ENCODE measurements at places on chromosomes 4 and X.

DNA sequence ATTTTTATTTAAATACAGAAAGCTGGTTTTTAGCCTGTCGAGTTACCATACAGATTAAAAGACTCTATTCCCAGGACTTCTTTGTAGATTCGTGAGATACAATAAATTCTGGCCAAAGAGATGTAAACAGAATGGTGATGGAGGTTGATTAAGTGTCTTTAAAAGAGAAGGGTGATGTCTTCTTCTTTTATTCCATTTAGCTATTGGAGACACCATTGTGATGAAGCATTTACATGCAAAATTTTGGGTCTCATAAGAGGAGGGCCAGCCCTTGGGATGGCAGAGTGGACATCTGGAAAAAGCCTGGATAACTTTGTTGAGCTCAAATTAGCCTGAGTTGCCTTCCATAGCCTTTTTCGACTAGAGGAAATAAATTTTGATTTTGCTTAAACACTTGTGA lies 21.6 kb upstream of the PCDH10 start:
- DNase-seq, result no peak

DNA sequence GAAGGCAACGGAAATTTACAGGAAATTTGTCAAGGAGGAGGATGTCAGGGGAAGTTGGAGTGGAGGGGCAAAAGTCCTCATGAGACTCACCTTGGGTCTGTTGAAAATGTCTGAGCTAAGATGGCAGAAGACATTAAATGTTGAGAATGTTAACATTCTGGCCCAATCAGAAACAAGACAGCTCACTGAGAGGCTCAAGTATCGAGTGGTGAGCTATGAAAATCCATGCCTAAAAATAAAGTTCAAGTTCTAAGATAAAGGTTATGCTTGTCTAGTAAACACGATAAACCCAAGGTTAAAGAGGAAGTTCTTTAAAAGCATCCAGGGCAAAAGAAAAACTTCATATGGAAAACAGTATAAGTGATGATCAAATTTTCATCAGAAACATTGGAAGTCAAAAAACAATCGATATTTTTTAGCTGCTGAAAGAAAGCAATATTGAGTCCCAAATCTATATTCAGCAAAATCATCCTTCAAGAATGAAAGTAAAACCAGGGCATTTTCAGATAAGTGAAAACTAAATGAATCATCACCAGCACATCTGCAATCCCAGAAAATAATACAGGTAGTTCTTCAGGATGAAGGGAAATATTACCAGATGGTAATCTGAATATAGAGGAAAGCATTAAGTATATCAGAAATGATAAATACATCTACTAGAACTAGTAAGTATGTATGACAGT lies 462.4 kb downstream of the TLL1 start:
- DNase-seq, result no peak

GRCh38 chrX:81354954-81355353 lies 153.1 kb downstream of the SH3BGRL start:
- no peak for DNase-seq

GRCh38 chr4:155929833-155930232 lies 23.8 kb downstream of the CTSO start:
- DNase-seq, result no peak

- no peak for DNase-seq
These were observed 7.9 kb upstream of the NFKB1 start for GRCh38 chr4:102493257-102493656.

DNA sequence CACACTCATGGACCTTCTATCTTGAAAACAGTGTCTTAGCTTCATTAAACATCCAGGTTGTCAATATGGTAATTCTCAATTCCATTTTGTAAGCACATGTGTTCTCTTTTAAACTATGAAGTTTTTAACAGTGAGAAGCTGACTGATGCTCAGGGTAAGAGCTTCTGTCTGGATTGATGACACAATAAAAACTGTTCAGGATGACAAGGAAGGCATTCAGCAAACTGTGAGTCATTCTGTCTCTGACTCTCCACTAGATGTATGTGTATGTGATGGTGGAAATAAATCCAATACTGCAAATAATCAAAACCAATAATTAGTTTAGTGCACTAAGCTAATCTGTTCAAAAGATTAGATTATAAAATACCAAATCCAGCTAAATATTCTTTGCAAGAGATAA lies 115.3 kb upstream of the ARX start:
- DNase-seq, result no peak

DNA sequence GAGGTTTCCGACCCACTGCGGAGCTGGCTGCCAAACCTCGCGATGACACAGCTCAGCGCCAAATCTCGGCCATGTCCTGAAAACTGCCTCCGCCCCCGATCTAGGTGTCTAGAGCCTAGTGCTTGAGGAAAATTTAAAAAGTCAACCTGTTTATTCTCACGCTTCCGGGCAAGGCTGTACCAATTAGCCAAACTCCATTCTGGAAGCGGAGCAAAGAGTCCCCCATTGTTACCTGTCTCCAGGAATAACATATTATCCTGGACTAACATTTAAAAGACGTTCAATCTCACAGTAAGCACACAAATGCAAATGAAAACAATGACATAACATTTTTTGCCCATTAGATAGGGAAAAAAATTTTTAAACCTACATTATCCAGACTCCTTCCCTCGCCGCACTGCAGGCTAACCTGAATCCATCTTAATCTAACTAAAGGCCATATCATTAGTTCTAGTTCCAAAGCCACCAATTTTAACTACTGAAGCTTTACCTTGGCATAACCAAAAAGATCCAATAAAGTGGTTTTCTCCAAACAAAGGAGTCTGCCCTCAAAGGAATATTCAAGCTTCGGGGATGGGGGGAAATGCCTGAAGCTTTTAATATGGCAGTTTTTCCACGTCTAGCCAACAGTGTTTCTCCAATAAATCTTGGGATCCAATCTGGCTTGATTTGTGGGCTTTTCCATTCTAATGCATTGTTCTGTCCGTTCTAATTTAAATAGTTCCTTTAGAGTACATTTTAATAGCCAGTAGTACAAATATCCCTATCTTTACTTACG lies 1.9 kb downstream of the HUWE1 start:
- DNase-seq, result no peak

DNA sequence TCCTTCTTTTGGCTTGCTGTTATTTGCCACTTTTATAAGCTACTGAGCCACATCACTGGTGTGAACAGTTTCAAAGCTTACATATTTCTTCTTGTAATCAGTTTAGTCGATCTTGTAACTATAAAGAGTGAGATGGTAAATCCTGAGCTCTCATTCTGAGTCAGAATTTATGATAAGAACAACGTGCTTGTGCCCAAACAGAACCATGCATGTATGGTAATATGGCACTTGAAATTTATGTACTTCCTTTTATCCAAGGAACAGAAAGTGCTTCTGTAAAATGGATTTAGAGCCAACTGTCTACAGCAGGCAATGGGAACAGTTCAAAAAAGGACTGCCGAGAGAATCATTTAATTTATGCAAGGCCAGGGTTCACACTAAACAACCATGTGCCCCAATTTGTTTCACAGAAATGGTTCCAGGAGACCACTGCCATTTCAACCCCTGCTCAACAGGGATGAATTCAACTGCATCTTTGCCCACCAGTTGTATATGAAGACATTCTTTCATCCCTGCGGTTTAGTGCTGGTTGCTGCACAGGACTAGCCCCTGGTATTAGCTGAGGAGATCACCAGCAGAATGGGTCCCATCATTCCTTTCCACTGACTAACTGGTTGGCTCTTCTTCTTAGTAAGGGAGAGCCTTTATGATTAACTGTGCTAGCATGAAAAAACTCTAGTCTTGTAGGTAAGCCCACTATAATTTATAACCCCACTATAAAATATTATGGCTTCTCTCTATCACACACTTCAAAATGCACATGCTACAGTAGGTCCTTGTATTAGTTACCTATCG lies 162.9 kb upstream of the PGRMC2 start:
- no peak for DNase-seq

GRCh38 chrX:148854306-148854705 lies 353.9 kb downstream of the AFF2 start:
- no peak for DNase-seq

- no peak for DNase-seq
These were observed 120.0 kb downstream of the SH3RF1 start for GRCh38 chr4:169150806-169151205.

DNA sequence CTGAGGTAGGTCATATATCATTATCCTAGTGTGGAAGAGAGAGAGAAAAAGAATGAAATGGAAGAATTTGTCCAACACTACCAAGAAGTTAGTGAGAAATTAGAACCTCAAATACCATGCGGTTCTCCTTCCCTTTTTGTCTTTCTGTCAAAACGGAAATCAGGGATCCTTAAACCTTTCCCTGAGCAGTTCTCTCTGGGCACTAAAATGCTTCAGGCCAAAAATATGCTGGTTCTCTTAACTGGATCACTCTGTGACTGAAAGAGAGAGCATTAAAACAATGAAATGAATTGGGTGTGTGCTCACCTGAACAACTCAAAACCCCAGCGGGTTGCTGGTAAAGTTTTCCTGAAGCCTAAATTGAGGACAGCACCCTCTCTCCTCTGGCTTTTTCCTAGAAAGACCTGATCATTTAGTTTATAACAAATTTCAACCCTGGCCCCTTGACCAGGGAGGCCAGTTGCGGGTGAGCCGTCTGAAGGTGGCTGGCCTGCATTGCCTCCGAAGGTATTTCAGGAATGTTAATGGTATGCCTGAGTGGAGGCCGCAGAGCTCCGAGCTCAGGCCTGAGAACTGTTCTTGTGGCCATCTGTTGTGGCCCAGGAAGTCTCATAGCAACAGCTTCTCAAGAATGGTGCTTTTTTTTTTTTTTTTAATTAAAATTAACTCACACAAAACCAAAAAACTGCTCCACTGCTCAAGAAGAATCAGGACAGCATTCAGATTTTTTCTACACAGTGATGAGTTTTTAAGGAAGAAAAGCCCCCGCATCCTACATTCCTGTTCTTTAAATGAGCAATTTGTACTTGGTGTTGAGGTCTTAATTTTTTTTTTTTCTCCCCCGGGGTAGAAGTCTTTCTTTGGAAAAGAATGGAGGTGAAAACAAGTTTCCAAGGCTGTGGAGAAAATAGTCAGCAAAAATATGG lies 155.1 kb downstream of the SHROOM3 start:
- no peak for DNase-seq

DNA sequence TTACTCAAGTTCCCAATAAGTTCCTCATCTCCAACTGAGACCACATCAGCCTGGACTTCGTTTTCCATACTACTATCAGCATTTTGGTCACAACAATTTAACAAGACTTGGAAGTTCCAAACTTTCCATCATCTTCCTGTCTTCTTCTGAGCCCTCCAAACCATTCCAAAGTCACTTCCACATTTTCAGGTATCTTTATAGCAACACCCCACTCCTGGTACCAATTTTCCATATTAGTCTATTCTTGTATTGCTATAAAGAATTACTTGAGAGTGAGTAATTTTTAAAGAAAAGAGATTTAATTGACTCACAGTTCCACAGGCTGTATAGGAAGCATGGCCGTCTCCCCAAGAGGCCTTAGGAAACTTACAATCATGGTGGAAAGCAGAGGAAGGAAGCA lies 138.6 kb upstream of the GPRIN3 start:
- no peak for DNase-seq

DNA sequence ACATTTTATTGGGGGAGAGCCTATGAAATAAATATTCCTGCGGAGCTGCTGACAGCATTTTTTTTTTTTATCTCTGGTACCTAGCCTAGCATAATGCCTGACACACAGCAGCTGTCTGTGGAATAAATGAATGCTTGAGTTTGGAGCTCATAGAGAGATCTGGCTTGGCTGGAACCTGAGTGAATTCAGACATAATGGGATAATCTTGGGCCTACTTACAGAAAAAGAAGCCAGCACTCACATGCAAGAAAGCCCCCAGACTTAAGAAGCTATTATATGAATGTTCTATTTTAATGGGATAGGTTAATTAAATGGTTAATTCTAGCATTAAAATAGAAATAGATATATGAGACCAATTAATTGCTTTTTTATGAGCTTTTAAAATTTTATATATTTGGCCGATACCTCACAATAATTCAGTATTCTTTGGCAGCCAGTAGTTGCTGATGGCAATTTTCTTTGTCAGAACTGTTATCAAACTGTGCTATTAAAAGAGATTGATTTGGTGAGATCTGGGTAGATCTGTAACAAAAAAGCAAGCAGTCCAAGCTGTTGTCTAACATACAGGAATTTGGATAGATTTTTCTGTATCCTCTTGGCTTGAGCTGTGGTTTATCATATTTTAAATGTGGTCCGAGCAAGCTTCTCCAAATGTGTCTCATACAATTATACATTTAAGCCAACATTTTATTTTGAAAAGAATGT lies 654.2 kb downstream of the PCDH7 start:
- DNase-seq, result no peak

GRCh38 chr4:54332542-54332941 lies 103.4 kb downstream of the PDGFRA start:
- no peak for DNase-seq

DNA sequence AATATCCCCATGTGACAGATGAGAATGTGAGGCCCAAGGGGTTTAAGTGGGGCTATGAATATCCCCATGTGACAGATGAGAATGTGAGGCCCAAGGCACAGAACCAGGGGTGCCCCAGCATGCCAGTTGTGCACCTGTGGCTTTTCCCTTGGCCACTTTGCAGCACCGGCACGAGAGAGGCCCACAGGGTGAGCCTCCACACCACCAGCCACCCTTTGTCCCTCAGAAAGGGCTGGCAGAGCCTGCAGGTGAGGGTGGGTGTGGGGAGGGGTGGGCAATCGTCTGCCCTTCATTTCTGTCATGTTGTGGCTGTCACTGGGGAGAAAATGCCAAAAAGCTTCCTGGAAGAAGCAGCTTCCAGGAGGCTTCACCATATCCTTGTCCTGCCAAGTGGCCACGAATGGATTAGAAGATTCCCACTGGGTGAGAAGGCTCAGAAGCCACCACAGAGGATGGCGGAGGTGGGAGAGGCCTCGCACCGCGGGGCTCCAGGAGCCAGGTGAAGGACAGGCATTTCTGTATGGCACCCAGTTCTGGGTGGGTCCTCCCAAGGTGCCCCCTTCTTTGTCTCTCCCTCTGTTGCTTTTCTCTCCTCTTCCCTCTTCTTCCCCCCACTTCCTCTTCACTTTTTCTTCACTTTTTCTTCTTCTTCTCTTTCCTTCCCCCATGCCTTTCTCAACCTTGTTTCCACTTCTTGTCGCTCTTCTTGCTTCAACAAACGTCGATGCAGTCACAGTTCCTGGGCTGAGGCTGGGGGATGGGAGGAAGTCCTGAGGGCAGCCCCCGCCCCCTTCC lies 469 bp upstream of the GPR78 start:
- no peak for DNase-seq
